Activated CD8-positive, alpha-beta T cell treated with anti-CD3 and anti-CD28 coated beads for 36 hours (primary cell): ENCODE measurements at places on chromosomes 6 and 20.

- peak; percentile 82 for DNase-seq
Observed at GRCh38 chr6:53651205-53651763, 14.3 kb downstream of the KLHL31 start.

- DNase-seq, result no peak
Observed at GRCh38 chr20:6007529-6008103, 46.2 kb downstream of the LRRN4 start.

- no peak for DNase-seq
Observed at GRCh38 chr20:15319439-15319838, 982.0 kb upstream of the FLRT3 start.

DNA sequence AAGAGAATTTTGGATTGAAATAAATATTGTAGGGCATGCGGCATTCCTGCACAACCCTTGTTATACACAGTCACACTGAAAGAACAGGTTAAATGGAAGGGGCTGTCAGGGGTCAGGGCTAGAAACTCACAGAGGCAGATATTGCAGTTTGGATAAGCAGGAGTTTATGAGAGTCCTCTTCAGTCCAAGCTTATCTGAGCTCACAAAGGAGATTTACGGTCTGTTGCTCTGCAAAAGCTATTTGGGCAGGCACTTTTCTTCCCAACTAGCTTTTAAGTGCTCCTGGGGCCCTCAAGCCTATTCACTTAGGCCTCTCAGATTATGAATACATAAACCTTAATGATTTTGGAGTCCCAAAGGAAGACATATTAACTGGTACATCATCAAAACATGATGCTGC, 156.2 kb downstream of the SOX4 start:
- no peak for DNase-seq

DNA sequence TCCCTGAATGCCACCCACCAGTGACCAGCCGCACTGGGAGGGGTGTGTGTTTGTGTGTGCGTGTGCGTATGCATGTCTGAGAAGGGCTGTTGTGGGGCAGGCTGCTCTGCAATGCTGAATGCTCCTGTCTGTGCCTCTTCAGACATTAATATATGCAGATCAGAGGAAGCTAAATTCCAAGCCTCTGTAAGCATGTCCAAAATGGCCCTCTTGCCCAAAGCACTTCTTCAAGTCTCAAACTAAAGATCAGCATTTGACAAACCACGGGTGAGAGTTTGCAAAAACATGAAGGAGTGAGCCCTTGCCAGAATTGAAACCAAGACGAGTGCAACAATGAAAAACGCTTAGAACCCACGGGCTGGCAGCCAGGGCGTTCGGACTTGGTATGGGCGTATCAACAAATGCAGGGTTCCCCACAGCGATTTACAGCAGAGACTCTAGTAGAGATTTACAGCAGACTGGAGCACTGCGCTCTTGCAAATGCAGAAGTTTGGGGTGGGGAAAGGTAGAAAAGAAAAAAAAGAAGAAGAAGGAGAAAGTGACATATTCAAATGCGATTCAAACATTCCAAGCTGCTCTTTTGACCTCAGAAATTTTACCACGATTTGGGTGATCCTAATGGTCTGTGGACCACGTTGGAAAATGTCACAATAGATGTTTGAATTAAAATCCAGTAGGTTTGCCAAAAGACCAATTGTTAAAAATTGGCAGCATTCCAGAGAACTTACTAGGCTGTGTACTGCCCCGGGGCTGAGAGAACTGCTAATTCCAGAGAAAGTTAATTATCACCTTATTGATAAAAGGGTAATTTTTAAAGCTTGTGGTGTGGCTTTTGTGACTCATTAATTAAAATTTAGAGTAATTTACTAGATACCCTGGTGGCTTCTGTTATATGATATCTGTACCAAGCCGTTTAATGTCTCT, 3.5 kb downstream of the SCML4 start:
- peak; percentile 58 for DNase-seq

GRCh38 chr20:47603260-47603659, 101.6 kb downstream of the NCOA3 start:
- DNase-seq, result peak; percentile 13

DNA sequence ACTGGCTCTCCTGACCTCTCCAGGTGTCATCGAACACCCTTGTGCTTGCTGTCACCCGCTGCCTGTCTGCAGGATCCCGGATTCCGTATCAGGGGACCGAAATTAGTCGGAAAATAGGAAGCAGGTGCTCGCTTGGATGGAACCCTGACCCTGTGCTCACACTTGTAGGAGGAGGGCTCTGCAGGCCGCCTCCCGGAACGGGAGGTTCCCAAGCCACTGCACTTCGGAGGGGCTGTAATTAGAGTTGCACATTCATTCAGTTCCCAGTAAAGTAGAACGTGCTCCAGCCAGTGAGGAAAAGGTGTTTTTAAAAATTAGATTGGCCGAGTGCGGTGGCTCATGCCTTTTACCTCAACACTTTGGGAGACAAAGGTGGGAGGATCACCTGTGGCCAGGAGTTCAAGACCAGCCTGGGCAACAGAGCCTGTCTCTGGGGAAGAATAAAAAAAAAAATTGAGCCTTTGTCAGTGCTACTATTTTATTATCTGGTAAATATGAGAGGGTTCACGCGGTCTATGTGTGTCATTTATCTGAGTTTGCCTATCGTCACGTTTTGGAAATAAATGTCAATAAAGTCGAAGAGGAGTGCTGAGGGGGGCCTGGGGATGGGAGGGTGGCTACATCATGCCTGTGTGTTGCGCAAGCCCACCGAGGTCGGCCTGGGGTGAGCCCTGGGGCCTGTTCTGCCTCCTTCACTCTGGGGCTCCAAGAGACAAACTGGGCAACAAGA, 1.5 kb upstream of the GMEB2 start:
- DNase-seq, result peak; percentile 78

- no peak for DNase-seq
Observed at GRCh38 chr6:24838081-24838480, 39.4 kb upstream of the ARMH2 start.

- DNase-seq, result no peak
Observed at GRCh38 chr20:36112112-36112511, 42.4 kb upstream of the EPB41L1 start.

DNA sequence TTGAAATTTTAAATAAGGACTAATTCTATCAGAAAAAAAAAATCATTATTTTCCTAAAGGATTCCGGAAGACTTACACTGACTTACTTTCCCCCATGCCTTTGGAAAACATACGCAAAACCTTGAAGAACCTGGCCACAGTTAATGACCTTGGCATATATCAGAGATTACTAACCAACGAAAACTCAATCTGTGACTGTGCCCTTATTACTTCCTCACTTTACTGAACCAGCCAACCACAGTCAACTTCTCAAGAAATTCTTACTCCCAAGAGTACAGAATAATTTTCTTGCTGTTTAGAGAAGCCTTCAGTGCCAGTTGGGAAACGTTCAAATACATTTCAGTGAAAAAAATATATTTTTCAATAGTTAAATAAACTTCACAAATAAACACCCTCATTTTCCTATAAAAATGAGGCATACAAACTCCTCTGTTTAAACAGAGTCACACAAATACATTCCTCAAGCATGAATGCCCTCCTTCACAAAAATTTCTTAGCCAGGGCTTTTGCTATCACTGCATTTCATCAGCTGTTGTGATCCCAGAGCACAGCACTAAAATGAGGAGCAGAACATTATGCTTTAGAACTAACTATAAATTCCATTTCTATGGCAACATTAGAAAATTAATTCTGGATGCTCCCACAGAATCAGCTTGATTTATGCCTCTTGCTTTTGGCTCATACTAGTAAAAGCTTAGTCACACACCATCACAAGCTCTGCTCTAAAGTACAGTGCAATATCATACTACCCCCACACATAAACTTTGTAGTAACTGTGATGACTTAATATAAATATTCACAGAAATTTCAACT, 117.6 kb downstream of the DST start:
- no peak for DNase-seq

GRCh38 chr20:1378735-1379125, 14.1 kb downstream of the FKBP1A start:
- DNase-seq, result no peak

DNA sequence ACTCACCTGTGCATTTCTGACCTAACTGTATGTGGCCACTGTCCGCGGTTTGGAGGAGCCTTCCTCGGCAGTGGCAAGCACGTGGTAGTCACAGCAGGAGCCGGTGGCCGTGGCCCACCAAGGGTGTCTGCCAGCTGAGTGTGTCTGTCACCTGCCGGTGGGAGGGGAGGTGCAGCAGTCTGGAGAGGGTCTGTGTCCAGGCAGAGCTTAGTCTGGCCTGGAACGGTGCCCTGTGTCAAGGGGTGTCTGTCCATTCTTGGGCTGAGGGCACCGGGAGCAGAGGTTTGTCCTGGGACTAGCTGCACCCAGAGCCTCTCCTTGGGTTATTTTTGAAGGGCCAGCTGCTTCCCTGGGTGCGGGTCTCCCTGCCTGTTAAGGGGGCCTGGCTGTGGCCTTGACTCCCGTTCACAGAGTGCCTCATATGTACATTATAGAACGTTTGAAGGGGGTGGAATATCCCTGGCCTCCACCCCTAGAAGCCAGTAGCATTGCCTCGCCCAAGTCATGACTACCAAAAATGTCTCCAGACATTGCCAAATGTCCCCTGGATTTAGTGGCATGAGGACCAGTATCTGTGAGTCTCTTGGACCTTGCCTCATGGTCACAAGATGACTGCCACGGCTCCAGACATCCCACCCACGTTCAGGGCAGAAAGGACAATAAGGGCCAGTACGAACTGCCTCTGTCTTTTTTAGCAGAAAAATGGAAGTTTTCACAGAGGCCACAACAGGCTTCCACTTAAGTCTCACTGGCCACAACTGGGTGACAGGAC, 5.2 kb downstream of the RBM38 start:
- no peak for DNase-seq

GRCh38 chr6:13319891-13320564, 8.3 kb downstream of the TBC1D7 start:
- DNase-seq, result no peak

DNA sequence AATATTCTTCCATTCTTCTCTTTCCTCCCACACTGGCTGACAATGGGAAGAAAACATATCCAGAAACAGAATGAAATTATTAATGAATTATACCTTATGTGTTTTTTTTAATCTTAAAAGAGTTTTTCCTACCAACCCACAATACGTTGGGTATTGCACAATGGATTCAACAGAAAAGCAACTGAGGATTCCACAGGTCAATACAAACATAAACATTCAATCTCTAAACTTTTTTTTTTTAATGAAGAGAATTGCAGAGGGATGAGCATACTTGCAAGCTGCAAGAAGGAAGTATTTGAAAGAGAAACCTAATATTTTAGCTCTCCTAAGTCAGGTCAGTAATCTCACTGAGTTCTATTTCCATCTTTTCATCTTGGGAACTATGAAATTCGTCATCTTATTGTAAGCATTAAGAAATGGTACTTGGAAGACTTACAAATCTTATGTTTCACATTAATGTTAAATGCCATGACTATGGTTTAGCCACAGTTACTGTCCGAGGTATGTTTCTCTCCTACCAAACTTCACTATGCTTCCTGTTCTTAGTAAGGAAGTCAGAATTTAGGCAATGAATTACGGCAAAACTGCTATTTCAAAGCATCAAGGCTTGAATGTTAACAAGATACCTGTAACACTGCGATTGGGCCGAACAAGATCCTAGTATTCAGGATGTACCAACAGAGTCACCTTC, 100.8 kb downstream of the HIVEP2 start:
- no peak for DNase-seq

GRCh38 chr6:36028088-36028876, 674 bp downstream of the MAPK14 start:
- DNase-seq, result peak; percentile 52

DNA sequence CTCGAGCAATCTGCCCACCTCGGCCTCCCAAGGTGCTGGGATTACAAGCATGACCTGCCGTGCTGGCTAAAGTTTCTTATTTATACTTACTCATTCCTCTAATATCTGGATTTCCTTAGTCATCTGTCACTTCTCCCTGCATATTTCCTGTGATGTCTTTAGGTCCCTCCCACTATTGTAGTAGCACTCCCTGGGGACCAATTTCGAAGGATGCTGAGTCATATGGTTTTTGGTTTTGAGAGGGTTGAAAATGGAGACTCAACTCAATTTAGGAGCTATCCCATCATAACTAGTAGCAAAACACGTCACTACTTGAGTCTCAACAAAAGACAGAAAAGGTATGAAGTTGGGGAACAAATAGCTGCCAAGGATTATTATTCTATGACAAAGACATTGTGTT, 20.2 kb downstream of the MCUR1 start:
- no peak for DNase-seq

GRCh38 chr20:37345339-37346235, at the start of gene SRC:
Gene SRC (plus strand): TSS chr20:37346140. CDS start chr20:37384154, 38,014 bp downstream.
- peak; percentile 40 for DNase-seq

DNA sequence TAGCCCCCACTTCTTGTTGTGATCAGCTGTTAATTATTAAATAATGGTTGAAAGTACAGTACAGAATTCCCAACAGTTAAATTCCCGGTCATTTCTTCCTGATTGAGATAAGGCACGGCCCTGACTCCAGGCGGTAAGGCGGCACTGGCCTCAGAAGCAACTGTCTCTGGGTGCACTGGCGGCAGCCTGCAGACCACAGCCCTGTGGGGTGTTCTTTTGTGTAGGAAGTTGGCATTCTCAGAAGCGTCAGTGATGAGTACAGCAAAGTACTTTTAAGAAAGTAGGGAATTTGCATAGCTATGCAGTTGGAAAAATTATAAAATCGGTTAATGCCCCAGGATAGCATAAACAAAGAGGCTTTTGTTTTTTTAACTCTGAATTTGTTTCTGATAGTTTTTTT, 50.5 kb downstream of the SAMD5 start:
- DNase-seq, result no peak

- DNase-seq, result peak; percentile 54
Observed at GRCh38 chr6:45185403-45186251, 142.5 kb upstream of the RUNX2 start.

DNA sequence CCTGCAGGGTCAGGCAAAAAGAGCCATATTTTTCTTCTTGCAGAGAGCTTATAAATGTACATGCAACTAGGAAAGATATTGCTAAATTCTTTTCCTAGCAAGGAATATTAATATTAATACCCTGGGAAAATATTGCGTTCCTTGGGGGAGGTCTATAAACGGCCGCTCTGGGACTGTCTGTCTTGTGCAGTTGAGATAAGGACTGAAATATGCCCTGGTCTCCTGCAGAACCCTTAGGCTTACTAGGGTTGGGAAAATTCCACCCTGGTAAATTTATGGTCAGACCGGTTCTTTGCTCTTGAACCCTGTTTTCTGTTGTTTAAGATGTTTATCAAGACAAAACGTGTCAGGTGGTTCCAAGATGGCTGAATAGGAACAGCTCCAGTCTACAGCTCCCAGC, 121.3 kb upstream of the CARMIL1 start:
- DNase-seq, result no peak

DNA sequence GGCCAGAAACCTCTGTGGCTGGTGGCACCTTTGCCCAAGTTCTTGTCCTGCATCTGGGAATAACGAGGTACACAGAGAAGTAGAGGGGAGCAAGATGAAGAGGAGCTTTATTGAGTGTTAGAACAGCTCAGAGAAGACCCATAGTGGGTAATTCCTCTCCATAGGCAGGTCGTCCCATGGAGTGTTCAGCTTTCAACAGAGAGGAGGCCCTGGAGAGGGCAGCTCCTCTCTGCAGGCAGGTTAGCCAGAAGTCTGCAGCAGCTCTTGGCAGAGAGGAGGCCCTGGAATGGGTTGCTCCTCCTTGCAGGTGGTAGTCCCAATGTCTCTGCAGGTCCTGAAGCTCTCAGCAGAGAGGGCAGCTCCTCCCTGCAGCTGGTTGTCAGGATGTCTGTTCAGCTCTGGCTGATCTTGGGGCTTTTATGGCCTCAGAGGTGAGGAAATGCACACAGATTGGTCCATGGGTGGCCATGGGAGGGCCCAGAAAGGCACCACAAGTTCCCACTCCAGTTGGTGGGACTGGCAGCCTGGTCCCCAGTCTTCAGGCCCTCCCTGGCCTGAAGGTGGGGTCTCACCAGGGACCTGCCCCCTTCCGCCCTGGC, 89.0 kb downstream of the IPCEF1 start:
- no peak for DNase-seq

GRCh38 chr6:125469915-125470314, 168.1 kb upstream of the HDDC2 start:
- no peak for DNase-seq
